GM10248 (cell line): ENCODE measurements at places on chromosomes 12 and 14.

DNA sequence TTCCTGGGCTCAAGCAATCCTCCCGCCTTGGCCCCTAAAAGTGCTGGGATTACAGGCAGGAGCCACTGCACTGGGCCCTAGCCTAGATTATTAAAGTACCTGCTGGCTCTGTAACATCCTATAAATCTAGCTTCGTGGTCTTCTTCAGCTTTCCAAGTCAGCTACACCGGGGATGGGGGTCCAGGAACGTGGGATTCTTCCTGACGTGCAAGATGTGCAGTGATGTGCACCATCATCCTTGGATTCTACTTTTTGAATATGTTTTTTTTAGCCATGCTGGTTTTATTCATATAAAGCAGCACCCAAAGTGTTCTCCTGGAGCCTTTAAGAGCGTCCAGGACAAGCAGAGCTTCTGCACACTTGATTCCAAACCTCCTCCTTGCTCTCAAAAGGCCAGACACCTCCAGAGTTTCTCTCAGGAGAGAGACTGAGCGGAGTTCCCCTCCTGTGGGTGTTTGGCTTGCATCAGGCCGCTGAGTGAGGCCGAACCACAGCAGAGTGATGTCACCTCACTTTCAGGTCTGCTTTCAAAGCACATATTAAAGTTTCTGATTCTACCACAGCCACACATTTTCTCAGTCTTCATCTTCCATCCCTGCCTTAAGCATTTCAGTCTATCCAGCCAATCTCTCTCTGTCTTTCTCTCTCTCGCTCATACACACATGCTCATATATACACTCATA lies 33.4 kb downstream of the VCPKMT start:
- DNase-seq, result peak; percentile 84

- DNase-seq, result no peak
Measured at GRCh38 chr12:132804426-132804861, 24.2 kb downstream of the GOLGA3 start.

DNA sequence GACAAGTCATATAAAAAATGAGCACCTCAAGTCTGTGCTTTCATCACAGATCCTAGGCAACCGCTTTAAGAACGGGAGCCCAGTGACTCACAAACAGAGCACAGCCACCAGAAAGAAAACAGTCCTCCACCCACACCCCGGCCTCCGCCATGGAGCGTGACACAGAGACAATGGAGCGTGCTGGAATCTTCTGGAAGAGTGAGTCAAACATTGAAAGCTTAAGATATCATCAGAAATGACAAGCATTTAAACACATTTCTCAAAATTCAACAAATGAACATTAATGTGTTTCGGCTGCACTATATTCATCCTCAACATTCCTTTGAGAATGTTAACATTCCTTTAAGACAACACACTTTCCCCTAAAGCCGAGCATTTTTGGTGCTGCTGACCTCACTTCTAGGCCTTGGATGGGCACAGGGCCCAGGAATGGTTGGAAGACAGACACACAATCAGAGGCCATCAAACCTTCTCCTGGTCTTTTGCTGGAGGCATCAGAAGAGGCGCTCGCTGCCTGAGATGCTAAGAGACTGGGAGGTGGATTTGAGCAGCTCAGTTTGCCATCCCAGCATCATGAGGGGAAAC lies 23.6 kb upstream of the TMEM132D start:
- no peak for DNase-seq

DNA sequence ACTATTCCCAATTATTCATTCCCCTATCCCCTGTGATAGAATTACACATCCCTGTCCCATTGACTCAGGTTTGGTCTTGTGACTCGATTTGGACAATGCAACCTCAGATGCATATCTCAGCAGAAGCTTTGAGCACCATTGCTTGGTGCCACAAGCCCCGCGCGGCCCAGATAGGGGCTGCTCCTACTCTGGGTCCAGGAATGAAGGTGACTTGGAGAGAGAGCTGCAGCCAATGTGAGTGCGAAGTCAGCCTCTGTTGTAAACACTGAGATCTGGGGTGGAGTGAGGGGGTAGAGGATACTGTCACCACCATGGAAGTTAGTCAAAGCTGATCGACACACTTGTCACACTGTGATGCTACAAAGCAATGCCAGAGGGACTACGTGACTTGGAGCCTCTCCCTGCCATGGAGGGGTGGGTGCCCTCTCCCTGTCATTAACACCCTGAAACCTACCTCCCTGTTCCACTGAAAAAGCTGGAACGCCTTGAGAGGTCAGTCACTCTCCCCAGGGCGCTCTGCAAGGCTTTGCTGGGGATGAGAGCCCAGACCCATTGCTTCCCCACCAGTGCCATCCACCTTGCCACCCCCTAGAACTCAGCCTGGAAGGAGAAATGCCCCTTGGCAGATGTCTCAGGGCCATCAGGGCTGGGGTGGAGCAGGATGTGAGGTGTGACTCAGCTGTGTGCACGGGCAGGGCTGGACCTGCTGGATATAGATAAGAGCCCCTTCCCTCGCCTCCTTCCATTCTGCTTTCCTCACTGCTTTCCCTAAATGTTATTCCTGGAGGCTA lies 6.6 kb upstream of the PLEK2 start:
- no peak for DNase-seq

DNA sequence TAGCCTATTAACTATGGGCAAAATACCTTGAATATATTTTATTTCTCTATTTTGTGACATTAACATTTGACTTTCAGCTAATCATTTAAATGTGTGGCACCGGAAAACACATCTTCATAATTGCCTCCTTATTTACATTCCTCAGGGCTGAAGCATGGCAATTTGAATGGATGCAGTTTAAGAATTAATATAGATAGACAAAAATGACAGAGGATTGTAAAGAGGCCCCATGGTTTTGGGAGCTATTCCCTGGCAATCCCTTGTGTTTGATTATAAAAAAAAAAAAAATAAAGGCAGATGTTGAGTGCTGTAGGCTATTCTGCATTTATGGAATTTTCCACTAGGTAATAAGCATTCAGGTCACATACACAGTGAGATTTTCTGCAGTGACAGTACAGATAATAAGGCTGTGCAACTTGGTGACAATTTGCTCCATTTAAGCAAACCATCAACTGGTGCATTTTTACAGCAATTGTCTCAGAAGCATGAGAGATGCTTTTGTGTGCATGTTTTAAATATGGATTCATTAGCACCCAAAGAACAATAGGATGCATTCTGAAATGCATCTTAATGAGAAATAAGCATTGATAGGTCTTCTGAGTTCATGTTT lies 123.2 kb upstream of the SLC38A4 start:
- no peak for DNase-seq

GRCh38 chr12:75771023-75771422 lies 259.6 kb upstream of the KRR1 start:
- DNase-seq, result no peak
